ENCODE measurements at places on chromosomes 4 and X. TPM values are rescaled to one million over a fixed set of nuclear protein-coding genes. Genes with fewer than 3 reads are reported as not detected.

Gene HMGN5
- 4.3 TPM for total RNA-seq

GRCh38 chrX:13994536-13995080 is 35.1 kb downstream of the GEMIN8 start:
- no peak for DNase-seq

- no peak for DNase-seq
Measured at GRCh38 chr4:109574443-109574850, 14.4 kb downstream of the MCUB start.

- DNase-seq = no peak
Measured at GRCh38 chr4:89114100-89114499, 2.8 kb downstream of the TIGD2 start.

GRCh38 chr4:153809307-153809706 is 20.4 kb upstream of the SFRP2 start:
- no peak for DNase-seq

Gene RBBP7
- 89.5 TPM for total RNA-seq

DNA sequence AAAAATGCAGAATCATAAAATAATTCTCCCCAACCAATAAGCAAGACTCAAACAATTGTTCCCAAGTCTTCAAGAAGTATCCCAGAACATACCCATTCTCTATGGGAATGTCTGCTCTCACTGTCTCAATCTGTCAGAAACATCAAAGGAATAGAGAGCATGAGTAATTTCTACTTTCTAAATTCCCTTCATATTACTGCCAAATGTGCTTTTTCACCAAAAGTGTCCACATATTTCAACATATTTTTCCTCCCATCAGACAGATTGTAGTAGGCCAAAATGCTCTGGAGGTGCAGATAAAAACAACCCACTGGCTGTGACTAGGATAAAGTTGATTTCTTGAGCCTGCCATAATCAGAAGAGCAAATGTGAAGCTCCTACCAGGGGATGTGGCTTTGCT is 692.0 kb upstream of the FAM241A start:
- no peak for DNase-seq

- DNase-seq = no peak
Measured at GRCh38 chrX:45134315-45134731, 66.4 kb downstream of the DIPK2B start.

DNA sequence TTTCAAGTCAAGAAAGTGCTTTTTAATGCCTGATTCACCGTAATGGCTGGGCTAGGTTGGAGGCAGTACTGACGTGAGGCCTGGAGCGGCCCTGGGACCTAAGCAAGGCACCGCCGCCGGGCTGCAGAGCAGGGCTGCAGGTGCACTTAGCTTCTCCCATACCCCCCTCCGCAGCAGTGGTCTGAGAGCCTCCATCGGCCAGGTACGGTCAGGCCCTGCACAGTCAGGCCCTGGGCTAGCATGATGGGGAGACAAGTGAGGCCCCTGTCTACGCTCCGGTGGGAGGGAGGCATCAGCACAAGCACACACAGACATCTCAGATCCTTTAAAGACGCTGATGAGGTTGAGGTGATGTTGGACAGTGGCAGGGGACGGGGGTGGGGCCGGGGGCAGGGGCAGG is 4.7 kb downstream of the MAEA start:
- DNase-seq = no peak

GRCh38 chr4:95510877-95511276 is 37.9 kb downstream of the UNC5C start:
- DNase-seq = no peak

DNA sequence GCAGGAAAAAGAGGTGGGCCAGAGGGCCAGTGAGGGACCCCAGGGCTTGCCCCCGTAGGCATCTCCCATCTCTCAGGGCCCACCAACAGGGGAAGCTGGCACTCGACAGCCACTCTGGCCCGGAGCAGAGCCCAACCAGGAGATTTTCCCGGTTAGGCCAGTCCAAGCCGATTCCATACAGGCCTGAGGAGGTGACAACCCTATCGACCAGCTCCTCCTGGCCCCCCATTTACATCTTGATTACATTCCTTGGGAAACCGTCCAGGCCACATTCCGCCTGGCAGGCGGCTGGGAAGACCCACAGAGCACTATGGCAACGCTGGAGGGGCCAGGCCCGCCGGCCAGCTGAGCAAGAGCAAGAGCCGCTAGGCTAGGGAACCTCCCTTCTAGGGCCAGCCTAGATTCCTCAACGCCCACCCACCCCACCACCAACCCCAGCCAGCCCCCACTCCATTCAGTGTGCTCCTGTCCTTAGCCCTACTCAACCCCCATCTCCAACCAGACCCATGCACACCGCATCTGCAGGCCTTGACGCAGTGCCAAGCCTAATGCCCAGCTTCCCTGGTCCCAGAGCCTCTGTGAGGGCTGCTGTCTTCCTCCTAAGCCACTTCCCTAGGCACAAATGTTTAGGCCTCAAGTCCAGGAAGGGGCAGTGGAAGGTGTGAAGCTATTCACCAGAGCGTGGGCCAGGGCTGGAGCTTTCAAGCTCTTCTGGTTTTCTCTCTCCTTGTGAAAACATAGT is 161.2 kb downstream of the EFNB1 start:
- no peak for DNase-seq

Gene CHRDL1
- total RNA-seq = 72.1 TPM

DNA sequence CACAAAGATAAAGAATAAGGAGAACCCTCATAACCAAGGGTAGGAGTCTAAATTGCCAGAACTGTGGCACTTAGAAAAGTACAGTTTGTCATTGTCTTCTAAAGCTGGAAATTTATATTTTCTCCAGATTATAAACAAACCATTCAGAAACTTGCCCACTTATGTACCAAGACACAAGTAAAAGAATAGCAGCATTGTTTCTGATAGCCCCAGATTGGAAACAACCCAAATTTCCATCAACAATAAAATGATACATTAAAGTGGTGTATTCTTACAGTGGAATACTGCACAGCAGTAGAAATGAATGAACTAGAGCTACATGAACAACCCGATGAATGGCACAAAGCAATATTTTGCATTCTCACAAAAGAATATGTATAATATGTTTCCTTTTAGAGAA is 63.1 kb upstream of the PDHA1 start:
- DNase-seq = no peak

GRCh38 chrX:15128861-15129260 is 141.0 kb downstream of the ASB9 start:
- no peak for DNase-seq

GRCh38 chr4:1379351-1379781 is 26.9 kb downstream of the NKX1-1 start:
- DNase-seq = no peak
